ENCODE measurements at places on chromosomes 1 and 21.

DNA sequence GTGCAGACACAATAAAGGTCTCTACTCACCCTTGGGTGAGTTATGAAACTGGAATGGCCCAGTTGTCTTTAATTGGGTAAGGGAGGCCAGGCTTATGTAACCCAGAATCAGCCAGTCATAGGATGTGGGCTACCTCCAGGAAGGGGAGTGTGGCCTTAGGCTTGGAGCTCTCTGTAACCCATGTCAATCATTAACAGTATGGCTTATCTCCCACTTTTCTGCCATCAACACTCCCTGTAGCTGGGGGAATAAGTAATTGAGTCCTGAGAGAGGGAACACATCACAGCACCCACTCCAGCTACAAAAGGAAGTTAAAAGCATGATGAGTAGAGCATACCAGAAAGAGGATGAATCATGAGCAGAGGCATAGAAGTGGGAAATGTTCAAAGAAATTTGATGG is 327.0 kb upstream of the DUSP10 start:
- no peak for DNase-seq

DNA sequence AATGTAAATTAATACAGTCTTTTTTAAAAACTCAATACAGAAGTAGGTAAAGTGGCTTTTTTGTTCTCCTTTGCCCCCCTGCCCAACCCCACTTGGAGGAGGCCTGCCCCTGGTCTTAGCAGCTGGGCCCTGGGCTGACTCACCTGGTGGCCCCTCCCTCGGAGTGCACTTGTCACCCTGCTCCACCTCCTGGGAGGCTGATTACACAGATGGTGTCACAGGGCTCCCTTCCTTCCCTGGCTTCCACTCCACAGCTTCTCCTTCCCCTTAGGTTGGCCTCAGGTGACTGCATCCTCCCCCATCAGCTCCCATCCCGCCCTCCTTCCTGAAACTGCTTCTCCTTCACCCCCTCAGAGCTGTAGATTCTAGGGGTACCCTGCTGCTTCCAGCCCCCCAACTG is 11.7 kb upstream of the CAPN9 start:
- no peak for DNase-seq

DNA sequence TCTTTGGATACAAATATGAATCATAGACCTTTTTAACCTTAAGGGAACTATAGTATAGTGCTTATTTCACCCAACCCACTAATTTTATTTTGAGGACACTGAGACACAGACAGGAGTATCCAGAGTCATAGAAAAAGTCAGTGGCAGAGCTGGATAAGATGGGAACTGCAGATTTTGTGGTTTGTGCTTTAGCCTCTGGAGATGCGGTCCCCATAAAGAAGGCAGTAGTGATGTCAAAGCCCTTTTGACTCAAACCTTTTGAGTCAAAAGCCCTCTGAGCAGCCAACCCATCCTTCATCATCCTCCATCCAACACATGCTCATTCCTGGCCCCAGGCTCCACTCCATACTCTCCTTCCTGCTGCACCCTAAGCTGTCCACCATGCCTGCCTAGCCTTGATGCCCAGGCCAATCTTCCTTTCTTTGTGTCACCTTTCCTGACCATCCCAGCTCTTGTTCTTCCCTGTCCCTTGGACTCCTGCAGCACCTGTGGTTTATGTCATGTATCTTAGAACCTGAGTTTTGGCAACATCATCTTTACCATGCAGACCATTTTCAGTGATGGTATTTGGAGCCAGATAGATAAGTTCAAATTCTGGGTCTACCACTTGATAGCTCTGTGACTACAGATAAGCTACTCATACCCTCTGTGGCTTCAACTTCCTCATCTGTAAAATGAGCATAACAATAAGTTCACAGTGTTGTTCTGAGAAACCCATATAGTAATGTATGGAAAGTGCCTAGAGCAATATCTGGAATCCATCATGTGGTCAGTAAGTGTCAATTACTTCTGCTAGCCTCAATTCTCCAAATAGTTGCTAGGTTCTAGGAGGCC is 20.1 kb downstream of the SLAMF1 start:
- no peak for DNase-seq

GRCh38 chr1:64623750-64624191 is 121.1 kb upstream of the RAVER2 start:
- DNase-seq = peak; percentile 5

DNA sequence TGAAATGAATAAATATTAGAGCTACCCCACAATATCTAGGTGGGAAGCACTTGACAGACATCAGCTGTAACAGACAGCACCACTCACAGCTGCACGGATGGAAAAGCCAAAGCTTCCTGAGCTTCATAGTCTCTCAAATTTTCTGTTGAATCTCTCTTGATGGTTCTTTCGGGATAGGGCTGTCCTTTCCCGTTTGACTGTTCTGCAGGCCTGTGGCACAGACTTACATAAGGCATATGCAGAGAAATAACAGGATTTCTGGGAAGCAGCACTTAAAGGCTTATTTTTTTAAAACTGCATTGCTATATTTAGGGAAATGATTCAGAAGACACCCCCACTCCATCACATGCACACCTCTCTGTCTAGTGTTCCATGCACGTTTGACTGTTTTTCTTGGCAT is 77.5 kb downstream of the ZNF648 start:
- DNase-seq = no peak

DNA sequence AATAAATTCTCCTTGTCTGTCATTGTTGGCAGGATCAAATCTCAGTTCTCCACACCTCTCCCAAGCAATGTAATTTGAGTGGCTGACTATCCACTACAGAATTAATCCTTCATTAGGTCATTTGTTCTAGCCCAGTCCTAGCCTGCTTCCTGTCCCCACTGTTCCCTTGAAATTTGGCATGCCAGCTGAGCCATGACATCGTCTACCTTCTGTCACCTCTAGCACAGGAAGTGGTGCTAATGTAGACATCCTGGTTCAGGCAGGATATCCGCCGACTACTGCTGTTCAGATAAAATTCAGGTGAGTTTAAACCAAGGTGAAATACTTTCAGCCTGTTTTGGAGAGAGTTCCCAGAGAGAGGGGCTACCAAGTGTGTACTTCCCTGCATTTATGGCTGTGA is 5.9 kb downstream of the CHRM3 start:
- DNase-seq = no peak

DNA sequence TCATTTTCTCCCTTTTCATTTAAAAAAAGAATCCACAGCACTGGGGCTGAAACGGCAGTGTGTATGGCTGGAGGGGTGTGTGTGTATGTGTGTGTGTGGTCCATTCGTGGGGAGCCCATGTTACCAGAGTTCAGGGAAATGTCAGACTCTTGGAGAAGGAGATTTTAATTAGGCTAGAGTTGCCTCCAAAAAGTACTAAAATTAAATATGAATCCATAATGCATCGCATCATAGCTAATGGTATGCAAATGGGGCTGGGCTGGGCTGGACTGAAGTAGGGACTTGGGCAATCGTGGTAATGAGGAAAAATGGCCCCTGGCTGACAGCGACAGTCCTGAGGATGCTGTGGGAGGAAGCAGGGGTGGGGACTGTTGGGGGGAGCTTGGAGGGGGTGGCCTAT is 24.8 kb downstream of the GRIK3 start:
- DNase-seq = no peak

DNA sequence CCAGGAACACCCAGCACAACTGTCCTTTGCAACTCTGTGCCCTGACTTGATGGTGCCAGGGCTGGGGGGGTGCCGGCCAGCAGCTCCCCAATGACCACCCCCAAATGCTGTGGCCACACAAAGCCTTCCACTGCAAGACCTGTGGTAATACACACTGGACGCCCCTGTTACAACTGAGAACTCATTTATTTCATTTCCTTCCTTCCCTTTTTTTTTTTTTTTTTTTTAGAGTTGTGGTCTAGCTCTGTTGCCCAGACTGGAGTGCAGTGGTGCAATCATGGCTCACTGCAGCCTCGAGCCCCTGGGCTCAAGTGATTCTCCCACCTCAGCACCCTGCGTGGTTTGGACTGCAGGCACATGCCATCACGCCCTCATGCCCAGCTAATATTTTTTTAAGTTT is 25.2 kb downstream of the TP73 start:
- no peak for DNase-seq

DNA sequence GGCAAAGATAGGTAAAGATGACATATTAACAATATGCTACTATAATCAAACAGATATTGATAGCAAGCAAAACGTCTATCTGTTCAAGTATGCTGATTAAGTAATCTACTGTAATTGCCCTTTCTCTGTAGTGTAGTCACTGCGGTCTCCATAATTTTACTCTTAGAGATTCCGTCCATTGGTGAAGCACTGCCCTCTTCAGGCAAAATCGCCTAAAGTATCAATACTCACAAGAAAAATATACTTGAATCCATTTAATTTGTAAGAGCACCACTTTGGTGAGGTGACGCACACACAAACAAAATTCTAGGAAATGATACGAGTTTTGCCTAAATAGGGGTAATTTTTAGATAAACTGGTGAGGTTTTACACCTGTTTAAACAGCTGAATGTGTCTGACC is 434.6 kb upstream of the CHRM3 start:
- DNase-seq = no peak

DNA sequence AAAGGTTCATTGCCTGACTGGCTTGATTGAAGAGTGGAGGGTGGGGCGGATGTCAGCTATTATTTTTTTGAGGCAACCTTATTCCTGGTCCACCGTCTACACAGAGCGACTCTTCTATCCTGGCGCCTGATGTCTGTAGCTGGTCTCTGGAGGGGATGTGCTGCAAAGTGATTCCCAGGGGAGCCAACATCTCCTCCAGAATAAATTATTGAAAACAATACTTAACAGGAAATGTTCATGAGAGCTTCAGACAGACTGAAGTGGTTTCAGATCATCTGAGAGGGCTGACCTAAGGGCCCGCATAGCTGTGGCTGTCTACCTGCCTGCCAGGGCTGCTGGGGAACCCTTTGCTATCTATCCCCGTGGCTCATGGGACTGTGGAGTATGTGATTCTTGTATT is 66.7 kb downstream of the TEX35 start:
- DNase-seq = no peak

DNA sequence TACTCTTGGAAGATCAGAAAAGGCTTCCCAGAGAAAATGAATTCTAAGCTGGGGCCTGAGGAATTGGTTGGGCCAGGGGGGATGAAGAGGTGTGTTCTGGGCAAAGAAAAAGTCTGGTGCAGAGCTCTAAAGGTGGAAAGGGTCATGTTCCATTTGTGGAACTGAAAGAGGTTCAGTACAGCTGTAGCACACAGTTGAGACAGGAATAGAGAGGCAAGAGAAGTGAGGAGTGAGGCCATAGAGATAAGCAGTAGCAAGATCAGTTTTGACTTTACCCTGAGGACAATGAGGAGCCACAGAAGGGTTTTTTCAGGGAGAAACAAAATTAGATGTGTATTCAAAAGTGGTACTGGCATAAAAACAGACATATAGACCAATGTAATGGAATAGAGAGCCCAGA is 30.3 kb upstream of the MUTYH start:
- no peak for DNase-seq

DNA sequence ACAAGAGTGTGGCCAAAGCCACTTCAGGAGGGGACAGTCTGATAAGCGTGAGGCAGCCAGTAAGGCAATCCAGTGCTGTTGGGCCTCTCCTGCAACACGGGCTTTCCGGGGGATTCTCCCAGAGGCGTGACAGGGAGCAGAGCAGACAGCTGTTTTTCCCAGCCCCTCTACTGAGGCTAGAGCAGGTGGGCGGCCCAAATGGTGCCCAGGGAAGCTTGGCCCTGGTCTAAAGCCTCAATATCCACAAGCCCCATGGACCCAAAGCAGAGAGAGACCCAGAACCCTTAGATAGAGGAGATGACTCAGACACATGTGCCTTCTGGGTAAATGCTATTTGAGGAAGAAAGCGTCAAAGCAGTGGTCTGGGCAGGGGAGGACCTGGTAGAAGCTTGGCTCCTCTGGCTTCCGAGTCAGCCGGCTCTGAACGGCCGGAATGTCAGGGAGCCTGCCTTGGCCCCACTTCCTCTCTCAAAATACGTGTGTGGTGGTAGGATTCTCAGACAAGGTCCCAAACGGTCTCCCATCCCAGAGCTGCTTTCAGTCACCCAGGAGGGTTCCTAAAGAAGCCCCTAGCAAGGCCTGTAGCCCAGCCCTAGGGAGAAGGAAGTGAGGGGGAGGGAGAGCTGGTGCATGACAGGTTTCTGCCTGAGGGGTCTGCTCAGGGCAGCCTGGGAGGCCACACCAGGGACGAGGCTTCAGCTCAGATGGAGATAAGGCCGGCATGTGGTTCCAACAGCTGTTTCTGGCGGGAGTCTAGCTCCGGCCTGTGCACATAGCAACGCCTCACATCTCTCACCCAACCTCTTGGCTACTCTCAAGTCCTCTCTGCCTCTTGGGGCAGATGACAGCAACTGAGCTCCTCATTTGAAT is 28.8 kb downstream of the PIK3C2B start:
- DNase-seq = no peak

DNA sequence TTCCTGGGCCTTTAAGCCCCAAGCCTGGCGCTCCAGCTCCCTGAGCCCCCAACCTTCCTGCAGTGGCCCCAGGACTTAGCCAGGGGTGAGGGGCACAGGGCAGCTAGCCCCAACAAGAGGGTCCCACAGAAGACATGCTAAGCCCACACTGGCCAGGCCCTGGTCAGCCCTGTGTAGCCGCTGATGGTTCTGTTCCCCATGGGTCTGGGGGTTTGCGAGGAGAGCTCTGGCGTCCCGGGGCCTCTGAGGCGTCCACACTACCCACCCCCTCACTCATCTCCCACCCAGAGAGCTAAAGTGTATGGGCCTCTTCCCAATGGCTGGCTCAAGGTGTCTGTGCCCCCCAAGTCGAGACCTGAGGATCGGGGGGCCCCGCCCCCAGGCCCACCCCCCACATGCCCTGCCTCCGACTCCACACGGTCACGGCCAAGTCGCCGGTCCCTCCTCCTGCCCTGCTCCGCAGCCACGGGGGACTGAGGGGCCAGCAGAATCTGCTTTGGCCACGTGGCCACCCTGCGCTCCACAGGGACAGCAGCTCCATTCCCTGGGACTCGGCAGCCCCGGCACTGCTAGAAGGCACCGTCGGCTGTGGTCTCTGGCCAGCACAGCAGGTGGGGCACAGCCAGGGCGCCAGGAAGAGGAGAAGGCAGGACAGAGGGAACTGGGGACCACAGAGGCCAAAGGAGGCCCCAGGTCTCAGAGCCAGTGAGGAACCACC is 7.8 kb downstream of the TNFRSF18 start:
- DNase-seq = no peak
